ENCODE measurements at places on chromosomes 11 and 22.
A peak's percentile ranks its signal among the peaks of the same experiment; 100 is the strongest.

DNA sequence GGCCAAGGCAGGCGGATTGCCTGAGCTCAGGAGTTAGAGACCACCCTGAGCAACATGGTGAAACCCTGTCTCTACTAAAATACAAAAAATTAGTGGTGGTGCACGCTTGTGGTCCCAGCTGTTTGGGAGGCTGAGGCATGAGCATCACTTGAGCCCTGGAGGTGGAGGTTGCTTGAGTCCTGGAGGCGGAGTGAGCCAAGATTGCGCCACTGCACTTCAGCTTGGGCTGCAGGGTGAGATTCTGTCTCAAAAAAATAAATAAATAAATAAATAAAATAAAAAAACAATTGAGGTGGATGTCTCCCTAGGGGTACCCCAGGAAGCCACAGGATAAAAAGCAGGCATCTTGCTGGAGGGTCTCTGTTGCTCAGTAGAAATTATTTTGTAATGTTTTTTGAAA, 14.1 kb downstream of the PTPRJ start:
- no peak for DNase-seq

DNA sequence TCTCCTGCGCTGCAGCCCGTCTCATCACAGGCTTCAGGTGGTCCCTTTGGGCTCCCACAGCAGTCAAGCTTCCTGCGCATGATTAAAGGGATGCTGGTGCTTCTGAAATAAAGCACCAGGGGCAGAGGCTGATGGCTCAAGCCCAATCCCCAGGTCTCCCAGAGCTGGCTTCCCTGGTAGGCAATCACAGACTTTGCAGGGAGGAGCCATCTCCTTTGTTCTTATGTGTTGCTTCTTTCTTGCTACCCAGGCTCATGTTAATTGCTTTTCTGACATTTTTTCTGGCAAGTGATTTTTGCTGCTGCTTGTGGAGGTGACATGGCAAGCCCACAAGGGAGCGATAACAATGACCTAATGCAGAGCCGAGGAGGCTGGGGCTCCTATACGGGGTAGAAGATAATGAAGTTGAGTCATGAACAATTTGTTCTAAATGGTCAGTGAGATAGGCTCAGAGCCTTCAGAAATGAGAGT, 25.2 kb upstream of the PLET1 start:
- DNase-seq, result no peak

DNA sequence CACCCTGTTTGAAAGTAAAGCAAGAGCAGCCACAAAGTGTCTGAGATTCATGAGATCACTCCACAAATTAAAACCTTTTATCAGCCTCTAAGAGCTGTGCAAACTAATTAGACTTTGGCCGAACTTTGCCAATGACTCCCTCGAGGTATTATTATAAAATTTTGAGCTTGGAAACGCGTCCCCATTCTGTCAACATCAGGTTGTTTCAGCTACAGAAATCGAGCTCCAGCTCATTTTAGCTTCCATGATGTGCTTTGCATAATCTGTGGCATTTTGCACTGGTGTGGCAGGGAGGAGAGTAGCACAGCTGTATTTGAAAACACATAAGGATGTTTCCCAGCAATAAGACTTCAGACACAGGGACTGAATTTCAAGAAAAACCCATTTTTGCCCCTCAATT, 872.2 kb downstream of the NTM start:
- no peak for DNase-seq

GRCh38 chr11:72368339-72368738, 66.0 kb downstream of the CLPB start:
- DNase-seq, result no peak

- no peak for DNase-seq
These were observed 90.9 kb upstream of the LINC01488 start for GRCh38 chr11:69390561-69390960.

DNA sequence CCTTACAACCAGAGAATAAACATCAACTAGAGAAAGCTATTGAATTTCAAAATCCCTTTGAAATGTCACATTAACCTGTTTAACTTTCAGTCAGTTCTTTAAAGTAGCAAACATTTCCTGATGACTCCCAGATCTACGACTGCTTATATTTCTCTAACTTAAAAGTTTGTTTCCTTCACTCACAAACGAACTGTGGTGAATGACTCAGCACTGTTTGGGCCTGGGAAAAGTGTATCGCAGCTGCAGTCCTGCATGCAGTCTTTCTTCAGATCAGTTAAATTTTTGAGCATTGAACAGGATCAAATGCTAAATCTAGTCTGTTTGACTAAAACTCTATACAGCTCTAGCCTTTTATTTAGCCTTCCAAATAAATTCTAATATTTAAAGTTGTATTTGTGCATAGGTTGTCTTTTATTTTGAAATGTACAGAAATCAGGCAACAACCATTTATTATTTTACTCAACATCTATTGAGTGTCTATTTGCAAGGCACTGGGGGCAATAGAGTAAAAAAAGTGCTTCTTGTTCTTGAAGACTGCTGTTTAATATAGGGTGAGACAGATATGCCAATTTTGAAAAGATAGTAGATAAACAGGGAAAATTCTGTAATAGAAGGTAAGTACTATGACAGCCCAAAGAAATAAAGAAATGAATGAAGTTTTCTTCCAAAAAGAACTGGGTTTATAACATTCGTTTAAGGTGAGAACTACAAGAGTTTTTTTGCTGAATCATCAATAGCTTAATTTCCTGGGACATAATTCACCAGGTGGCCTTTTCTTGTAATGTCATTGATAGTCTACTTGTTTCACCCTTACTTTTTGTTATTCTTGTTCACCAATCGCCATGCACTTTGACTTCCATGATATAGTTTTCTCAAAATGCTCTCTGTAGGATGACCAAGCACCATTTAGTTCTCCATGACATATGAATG, 235.4 kb downstream of the METTL15 start:
- DNase-seq, result no peak

DNA sequence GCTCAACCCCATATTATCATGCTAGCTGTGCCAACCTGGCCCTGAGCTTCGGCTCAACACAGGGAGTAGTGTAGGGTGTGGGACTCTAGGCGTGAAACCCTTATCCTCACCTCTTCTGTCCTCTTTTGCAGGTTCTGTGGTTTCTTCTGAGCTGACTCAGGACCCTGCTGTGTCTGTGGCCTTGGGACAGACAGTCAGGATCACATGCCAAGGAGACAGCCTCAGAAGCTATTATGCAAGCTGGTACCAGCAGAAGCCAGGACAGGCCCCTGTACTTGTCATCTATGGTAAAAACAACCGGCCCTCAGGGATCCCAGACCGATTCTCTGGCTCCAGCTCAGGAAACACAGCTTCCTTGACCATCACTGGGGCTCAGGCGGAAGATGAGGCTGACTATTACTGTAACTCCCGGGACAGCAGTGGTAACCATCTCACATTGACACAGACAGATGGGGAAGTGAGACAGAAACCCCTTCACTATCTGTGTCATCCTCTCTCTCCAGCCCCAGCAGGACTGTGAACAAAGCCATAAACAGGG, 76.4 kb downstream of the GGTLC2 start:
- DNase-seq, result no peak

DNA sequence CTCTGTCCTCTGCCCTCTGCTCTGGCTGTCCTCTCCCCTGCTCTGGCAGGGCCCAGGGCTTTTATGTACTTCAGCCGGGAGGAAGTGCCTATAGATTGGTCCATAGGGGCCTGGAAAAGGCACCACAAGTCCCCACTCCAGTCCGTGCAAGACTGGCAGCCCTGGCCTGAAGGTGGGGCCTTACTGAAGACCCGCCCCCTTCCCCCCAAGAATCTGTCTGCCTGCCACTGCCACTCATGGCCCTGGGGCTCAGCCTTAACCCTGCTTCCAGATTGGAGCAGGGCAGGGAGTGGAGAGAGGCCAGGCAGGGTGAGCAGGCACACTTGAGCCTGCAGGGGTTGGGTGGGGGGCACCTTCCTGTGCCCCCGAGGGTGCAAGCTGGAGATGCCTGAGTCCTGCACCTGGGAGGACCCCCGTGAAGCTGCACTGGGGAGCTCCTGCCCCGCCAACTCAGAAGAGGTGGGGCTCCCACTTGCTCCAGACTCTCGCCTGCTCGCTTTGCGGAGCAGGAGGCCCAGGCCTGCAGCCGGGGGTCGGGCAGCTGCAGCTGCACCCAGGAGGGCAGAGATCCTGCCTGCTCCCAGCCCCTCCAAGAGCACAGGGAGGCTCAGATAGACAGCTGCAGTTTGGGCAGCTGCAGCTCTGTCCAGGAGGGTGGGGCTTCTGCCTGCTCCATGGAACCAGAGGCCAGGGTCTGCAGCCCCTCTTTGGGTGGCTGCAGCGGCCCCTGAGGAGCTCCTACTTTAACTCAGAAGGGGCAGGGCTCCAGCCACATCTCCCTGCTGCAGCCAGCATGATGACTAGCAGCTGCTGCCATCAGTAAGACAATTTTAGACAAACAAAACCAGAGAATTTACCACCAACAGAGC, 51.0 kb upstream of the SC5D start:
- DNase-seq, result no peak

DNA sequence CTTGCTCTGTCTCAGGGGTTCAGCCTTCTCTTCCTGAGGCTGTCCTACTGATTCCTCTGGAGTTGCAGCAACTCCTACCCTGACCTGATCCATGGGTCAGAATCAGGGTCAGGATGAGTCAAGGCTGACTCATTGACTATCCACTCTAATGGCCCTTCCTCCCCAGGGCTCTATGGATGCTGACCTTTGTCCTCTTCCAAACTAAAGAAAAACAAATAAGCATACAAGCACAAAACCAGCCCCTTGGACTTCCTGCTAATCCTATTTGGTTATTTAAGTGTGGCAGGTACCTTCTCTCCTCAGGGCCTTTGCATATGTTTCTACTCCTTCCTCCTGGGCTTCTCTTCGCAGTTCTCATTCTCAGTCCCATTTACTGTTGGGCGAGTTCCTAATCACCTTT, 204.5 kb upstream of the NAV2 start:
- DNase-seq, result no peak

GRCh38 chr11:31702966-31703365, 108.2 kb downstream of the PAX6 start:
- peak; percentile 44 for DNase-seq

DNA sequence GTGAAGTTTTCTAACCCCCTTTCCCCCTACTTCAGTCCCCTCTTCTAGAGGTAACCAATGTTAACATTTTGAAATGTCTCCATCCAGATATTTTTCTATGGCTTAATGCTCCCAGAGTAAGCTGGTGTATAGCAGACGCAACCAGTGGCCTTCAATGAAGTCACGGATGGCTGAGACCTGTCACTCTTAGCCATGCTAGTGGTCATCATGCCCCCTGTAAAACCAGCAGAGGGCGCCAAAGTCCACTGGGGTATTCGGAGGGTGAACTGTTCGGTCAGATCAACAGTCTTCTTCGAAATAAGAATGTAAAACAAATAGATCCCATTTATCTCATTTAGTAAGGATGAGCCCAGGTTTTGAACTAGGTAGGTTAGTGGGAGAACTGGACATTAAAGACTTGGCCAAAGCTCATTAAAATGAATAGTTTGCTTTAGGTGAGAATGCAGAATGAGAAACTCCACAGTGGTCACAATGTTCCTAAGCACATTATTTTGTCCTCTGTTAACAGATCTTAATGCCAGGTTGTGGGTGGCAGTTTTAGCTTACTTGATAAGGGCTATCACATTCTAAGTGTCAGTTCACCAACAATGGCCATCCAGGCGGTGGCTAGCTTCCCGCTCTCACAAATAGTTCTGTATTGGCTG, 8.6 kb upstream of the MMP8 start:
- no peak for DNase-seq

DNA sequence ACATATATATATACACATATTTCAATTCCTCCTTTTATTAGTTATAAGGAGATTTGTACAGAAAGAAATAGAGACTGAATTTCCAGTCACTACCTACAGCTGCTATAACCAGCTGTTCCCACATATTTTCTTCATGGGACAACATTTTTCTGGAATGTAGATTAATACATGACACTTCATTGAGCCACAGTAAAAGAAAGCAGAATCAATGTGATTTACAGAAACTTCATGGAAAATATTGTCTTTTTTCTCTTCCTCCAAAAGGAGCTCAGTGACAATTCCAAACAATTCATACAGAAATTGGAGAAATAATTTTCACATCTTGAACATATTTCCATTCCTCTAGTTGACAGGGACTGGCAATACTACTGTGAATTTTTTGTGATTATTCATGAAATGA, 249.2 kb downstream of the DLG2 start:
- no peak for DNase-seq

GRCh38 chr11:125978778-125979407, 33.0 kb downstream of the VSIG10L2 start:
- DNase-seq, result no peak

DNA sequence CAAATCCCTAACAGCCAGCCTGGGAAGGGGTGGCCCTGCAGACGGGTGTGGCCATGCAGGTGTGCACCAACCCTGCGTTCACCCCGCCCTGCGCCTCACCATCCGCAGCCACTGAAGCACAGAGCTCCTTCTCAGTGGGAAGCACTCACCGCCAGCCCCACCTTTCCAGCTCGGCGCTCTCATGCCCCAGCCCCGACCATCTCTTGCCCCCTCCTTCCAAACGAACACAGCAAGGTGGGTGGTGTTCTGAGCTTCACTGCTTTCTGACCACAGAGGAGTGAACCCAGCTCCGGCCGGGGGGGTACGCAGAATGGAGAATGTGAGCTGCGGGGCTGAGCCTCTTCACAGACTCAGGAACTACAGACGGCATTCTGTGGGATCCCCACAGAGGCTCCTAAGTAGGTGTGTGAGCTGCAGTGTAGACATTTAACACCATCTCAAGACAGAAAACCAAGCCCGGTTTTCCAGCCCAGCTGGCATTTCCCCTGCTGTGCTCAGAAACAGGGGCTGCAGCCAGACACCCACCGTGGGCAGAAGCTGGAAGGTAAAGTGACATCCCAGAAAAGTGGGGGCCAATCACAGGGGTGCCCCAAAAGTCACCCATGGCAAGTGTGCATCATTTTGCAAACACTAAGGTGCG, 88.4 kb upstream of the RTL6 start:
- no peak for DNase-seq

DNA sequence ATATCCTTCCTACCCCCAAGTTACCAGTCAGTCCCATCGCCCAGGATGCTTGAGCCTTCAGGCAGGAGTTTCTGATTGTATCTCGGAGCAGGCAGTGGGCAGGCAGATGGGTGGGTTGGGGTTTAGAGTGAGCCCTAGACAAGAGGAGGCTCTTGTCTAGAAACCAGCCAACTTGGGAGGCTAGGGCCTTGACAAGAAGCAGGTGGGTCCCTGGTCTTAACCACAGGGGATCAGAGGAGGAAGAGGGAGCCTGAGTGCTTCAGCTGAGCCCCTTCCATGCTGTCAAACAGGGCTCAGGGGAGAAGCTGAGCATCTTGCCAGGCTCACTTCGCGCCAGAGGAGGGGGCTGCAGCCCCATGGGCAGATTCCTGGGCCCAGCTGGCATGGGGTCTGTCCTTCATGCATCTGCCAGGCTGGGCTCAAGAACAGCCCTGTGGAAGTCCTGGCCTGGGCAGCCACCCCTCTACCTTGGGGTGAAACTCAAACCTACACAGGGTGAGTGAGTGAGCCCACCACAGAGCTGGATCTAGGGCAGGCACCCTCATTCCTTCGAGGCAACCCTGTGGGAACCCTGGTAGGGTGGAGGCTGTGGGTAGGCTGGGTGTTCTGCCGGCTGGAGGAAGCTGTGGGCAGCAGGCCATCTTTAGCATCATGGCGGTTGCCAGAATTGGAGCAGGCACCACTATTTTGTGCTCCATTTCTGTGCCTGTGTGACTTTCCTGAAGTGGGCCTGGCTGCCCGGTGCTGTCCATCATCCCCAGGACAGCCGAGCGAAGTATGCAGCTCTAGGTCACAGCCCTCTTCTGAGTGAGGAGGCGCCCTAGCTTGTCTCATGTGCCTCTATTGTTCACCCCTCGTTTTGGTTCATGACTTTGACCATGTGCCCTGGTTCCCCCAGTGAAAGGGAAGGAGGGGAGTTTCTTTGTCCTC, 108.1 kb downstream of the MORC2 start:
- no peak for DNase-seq

GRCh38 chr22:40635940-40636379, 559 bp downstream of the MRTFA start:
- no peak for DNase-seq

- DNase-seq, result no peak
These were observed 40.1 kb downstream of the BID start for GRCh38 chr22:17734187-17734586.

All from NCI-H446 treated with DMSO at 0.1 percent for 48 hours (cell line).